Psoas muscle (tissue), 8 donors: ENCODE measurements at places on chromosomes 1 and 21. TPM values are rescaled to one million over a fixed set of nuclear protein-coding genes. Genes with fewer than 3 reads are reported as not detected.

Gene EXTL1
- 0.61 TPM for polyA plus RNA-seq

Gene TFF3
- 2.1 TPM for polyA plus RNA-seq

Gene LRRC3
- polyA plus RNA-seq = 0.08 TPM

Gene GPR25
- not detected for polyA plus RNA-seq

DNA sequence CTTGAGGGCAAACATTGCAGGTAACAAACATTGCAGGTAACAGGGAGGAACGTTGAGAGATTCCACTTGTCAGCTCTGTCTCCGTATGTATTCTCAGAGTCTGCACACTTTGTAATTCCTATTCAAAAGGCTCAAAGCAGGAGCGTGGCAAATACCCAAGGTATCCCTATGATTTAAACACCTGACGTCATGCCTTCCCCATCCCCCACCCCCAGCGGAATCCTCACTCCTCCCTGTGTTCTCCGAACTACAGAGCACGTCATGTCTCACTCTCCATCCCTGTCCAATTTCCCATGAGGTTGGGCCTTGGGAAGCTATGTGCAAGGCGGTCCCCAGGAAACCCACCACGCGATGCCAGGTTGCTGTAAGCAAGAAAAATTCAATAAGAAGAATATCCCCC, 2.8 kb upstream of the LRRC38 start:
- no peak for DNase-seq

DNA sequence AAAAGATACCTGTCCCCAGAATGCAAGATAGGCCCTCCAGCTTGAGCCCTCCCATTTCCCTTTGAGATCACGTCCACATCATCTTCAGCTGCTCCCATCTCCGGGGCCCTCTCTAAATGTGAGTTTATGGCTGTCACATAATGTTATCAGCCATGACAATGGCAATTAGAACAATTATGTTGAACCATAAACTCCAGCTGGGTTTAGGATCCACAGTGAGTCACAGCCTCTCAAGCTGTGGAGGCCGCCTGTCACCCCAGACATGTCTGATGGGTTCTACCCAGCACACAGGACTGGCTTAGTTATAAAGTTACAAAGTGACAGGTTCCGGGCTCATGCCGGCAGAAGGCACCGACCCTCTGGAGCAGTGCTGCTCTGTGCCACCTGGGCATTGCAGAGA, 597.3 kb downstream of the PTPRU start:
- no peak for DNase-seq

GRCh38 chr1:37308031-37308960, 166.1 kb upstream of the ZC3H12A start:
- no peak for DNase-seq

DNA sequence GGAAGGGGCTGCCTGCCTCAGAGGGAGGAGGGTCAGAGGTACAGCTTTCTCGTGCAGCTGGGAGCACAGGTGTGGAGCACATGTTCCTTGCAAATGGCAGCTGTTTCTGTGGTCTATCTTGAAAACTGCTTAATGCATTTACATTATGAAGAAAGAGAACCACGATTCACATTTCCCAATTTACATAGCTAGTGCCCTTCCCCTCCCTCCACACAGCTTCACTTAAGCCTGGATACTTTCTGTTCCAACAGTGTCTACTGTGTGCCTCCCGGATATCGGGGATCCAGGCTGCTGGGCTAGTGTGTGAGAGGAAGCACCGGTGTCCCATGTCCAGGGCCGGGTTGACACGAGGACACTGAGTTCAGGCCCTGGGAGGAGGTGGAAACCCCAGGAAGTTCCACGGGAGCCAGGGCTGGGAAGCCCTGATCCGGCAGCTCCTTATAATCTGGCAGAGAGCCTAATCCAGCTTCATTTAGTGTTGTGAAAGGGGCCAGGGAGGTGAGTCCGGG, 31.6 kb downstream of the TMCC2 start:
- DNase-seq = peak; percentile 68

- DNase-seq = no peak
These were observed 65.6 kb downstream of the PCBP3 start for GRCh38 chr21:45709173-45709572.

DNA sequence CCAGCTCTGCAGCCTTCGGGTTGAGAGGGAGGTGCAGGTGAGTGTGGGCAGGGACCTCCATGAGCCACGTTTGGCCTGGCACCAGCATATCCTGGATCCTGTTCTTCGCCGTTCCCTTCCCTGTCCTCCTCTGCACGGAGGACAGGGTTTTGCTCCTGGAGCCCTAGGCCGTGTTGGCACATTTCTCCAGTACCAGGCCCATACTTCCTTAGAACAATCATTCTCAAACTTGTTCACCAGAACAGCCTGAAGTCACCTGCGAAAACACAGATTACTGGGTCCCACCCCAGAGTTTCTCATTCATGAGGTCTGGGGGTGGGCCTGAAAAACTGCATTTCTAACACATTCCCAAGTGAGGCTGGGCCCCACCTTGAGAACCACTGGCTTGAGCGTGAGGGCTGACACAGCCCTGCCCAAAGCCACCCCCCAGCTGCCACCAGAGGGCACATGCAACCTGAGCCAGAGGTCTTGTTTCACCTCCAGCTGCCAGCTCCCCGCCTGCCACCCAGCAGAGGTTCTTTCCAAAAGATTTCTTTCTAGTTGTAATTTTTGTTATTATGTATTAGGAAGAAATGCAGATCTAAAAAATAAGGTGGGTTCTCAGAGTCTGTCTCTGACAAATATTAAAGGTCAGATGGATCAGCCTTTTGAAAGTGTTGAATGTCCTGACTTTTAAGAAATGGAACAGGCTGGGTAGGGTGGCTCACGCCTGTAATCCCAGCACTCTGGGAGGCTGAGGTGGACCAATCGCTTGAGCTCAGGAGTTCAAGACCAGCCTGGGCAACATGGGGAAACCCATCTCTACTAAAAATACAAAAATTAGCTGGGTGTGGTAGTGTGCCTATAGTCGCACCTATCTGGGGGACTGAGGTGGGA, 39.6 kb upstream of the LDLRAP1 start:
- peak; percentile 83 for DNase-seq

DNA sequence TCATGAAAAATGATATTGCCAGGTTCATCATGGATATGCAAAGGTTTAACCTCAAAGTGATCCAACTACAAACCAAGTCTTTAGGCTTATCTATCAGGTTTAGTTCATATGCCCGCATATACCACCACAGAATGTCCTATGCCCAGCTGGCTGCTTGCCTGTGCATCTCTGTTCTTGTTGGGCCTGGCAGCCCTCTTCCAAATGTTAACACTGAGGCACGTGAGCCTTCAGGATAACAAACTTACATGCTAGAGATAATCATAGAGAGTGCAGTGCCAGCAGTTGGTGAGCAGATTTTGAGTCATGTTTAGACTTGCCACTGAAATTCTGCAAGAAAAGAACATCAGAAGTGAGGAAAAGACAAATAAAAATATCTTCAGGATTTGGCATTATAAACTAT, 607.9 kb upstream of the TMPRSS15 start:
- no peak for DNase-seq
